ENCODE measurements at places on chromosomes 11 and 22. TPM values are rescaled to one million over a fixed set of nuclear protein-coding genes. Genes with fewer than 3 reads are reported as not detected.

The NLRP14 gene
- not detected for polyA plus RNA-seq

DNA sequence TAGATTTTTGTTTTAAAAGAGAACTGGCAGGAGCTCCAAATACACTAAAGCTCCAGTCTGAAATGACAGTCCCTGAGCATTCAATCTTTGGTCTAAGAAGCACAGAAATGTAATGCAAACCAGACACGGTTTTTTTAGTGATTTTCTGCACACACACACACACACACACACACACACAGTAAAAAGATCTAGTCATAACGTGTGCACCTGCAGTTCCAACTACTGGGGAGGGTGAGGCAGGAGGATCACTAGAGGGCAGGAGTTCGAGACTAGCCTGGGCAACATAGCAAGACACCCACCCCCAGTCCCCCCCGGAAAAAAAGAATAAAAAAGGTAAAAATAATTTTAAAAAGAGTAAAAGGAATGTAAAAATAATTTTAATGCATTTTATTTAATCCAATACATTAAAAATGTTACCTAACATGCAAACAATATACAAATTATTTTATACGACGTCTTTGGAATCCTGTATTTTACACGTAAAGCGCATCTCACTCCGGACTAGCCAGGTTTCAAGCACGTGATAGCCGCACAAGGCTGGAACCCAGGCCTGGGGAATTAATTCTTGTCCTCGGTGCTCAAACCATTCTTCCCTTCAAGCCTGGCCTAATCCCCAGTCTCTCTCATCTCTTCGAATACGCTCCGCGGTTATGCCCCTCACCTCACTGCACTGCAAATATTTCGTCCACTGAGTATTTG lies 762 bp upstream of the TBC1D22A start:
- DNase-seq, result no peak

DNA sequence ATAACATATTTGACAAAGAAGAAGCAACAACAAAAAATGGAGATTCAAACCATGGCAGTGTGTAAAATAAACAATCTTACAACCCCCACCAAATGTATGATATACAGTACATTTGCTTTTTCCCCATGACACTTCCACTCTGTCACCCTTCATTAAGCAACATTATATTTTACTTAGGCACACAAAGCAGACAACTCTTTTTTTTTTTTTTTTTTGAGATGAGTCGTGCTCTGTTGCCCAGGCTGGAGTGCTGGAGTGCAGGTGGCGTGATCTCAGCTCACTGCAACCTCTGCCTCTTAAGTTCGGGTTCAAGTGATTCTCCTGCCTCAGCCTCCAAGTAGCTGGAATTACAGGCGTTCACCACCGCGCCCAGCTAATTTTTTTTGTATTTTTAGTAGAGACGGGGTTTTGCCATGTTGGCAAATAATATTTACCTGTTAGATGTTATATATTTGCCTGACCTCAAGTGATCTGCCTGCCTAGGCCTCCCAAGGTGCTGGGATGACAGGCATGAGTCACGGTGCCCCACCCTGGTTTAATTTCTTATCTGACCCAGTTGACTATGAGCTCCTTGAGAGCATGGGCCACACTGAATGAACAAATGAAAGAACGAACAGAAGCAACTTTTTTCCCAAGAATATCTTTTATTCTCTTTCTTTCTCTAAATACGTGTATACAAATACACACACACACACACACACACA lies 5.5 kb upstream of the PCF11 start:
- no peak for DNase-seq

The ZBTB16 gene
- polyA plus RNA-seq, result 10.1 TPM

The MMP12 gene
- polyA plus RNA-seq, result not detected

GRCh38 chr11:75982309-75982708 lies 167.3 kb downstream of the UVRAG start:
- no peak for DNase-seq

The TH gene
- 0.21 TPM for polyA plus RNA-seq

- DNase-seq, result no peak
Measured at GRCh38 chr11:108494182-108494581, 4.0 kb downstream of the POGLUT3 start.

- DNase-seq, result no peak
Measured at GRCh38 chr11:128394431-128395089, 192.8 kb downstream of the ETS1 start.

The SHISA8 gene
- not detected for polyA plus RNA-seq

The HSCB gene
- 18.8 TPM for polyA plus RNA-seq

DNA sequence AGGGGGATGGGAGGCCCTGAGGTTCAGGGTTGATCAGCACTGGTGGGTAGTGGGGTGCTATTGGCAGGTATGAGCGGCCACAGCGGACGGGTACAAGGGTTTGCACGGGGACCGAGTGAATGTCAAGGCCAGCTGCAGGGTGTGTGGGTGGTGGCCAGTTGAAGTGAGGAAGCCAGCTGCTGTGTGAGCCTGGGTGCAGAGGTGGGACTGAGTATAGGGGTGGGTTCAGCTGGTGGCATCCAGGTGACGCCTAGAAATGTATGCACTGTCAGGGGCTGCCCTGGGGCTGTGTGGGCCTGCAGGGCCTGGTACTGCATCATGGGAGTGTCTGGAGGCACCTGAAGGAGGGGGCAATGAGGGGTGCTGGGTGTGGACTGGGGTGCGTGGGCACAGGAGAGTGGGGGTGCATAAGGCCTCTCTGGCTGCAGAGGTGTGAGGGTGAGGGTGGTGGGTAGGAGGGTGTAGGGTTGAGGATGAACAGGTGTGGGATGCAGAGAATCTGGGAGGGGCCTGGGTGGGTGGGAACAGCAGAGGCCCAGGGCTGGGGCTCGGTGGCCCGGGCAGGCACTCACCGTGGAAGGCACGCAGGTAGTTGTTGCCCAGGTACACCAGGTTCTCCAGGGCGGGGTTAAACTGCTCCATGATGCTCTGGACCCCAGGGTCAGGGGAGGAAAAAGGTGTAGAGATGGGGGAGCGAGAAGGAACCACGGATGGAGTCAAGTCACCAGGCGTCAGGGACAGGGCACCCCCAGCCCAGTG lies 1.7 kb downstream of the BAIAP2L2 start:
- DNase-seq, result no peak

DNA sequence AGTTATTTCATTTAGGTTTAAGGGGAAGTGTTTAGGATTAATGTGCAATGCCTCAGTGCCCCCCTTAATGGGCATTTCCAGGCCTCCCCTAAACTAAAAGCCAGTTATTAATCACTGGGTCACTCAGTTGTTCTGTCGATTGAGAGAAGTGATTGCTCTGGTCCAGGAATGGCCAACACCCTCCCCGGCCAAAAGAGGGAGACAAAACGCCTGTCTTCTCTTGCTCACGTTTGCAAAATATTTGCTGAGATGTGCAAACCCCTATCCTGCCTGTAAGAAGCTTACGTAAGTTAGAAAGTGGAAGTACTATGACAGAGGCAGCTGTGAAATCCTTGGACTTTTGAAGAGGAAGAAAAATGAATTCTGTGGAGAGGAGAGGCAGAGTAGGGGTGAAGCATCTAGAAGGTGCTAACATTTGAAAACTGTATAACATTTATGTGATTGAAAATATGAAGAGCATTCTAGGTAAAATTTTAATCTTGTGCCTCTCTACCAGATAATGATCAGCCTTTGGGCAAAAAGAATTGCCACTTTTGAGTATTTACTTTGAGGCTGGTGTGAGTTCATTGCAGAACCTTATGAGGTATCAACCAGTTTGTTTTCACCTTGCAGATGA lies 37.7 kb downstream of the NTM start:
- peak; percentile 12 for DNase-seq

DNA sequence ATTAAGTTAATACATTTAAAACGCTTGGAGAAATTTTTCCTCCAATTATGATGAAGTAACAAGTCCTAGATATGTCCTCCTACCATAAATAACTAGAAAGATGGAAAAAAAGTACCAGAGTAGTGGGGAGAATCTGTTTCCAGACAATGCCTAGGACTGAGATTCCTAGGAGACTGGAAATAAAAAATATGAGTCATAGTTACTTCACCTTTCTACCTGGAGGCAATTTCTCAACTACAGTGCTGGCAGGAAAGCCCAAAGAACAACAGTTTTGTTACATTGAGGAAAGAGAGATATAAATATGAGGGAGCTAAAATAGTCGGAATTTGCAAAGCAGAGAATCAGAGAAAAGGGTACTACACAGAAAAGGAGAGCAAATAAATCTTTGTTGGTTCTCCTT lies 202.1 kb upstream of the ARHGAP42 start:
- no peak for DNase-seq

The PRRG4 gene
- 0.09 TPM for polyA plus RNA-seq

Measured in muscle of back (tissue), 13 donors.